Endodermal cell (in vitro differentiated cells): ENCODE measurements at places on chromosomes 12 and 14. TPM values are rescaled to one million over a fixed set of nuclear protein-coding genes. Genes with fewer than 3 reads are reported as not detected.

GRCh38 chr14:68633131-68633991 is 159.5 kb downstream of the ZFP36L1 start:
- H3K27ac ChIP-seq: peak overlapping the region; percentile 6
- peaks cover 6% of the 10 kb centered on the region for H3K4me1 ChIP-seq
- no peaks in the 10 kb centered on the region for H3K36me3 ChIP-seq
- peak; percentile 30 for DNase-seq
- H3K4me3 ChIP-seq: no peak overlapping the region

Gene ALDH1L2
- total RNA-seq: 0.22 and 0.23 TPM in 2 replicates

Gene DLK1
- total RNA-seq: 67.1 and 78.3 TPM in 2 replicates

DNA sequence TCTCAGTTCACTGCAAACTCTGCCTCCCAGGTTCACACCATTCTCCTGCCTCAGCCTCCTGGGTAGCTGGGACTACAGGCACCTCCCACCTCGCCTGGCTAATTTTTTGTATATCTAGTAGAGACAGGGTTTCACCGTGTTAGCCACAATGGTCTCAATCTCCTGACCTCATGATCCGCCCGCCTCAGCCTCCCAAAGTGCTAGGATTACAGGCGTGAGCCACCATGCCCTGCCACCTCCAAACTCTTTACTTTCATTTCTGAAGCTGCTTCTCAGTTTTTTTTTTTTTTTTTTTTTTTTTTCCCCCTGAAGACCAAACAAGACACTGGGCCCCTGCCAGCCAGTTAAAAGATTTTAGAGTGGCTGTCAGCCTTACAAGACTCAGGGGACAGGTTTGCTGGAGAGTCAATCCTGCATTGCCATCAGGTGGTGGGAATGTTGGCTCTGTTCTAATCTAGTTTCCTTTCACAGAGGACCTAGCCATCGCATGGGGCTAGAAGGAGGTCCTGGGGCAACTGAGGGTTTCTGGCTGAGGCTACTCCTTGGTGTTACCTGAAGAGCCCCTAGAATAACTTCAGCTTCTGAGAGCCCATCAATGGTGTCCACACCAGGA is 37.4 kb upstream of the HIGD1C start:
- no peaks in the 10 kb centered on the region for H3K36me3 ChIP-seq
- no peaks in the 10 kb centered on the region for H3K27me3 ChIP-seq
- DNase-seq: no peak
- no peak overlapping the region for H3K27ac ChIP-seq

GRCh38 chr12:18805516-18806248 is 67.8 kb downstream of the CAPZA3 start:
- H3K36me3 ChIP-seq: no peaks in the 10 kb centered on the region
- no peaks in the 10 kb centered on the region for H3K4me1 ChIP-seq
- no peaks in the 10 kb centered on the region for H3K27me3 ChIP-seq
- H3K27ac ChIP-seq: no peak overlapping the region

GRCh38 chr12:50057896-50058670 is 687 bp downstream of the ASIC1 start:
- no peak for DNase-seq
- H3K27me3 ChIP-seq: peaks cover 75% of the 10 kb centered on the region
- H3K4me3 ChIP-seq: peak overlapping the region; percentile 49
- no peak overlapping the region for H3K27ac ChIP-seq

DNA sequence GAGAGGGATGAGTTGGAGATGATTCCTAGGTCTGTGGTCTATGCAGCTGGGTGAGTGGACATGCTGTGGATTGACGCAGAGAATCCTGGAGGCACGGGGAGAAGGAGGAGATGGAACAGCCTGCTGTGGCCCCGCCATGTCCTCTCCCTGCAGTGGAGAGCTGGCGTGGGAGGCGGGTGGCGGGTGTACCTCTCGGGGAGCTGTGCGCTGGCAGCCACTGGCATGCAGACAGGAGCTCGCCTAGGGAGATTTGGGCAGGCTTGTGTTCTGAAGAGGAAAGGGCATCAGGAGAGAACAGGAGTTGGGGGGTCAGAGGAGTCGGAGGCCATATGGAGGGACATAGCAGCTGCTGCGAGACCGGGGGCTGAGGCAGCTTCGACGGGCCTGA is 56.1 kb downstream of the TECPR2 start:
- DNase-seq: no peak
- H3K36me3 ChIP-seq: peaks cover 12% of the 10 kb centered on the region
- H3K4me3 ChIP-seq: no peak overlapping the region
- H3K27me3 ChIP-seq: no peaks in the 10 kb centered on the region

Gene TMEM19
- 11.5 to 20.5 TPM (median 12.7 TPM) in 3 replicates for total RNA-seq

DNA sequence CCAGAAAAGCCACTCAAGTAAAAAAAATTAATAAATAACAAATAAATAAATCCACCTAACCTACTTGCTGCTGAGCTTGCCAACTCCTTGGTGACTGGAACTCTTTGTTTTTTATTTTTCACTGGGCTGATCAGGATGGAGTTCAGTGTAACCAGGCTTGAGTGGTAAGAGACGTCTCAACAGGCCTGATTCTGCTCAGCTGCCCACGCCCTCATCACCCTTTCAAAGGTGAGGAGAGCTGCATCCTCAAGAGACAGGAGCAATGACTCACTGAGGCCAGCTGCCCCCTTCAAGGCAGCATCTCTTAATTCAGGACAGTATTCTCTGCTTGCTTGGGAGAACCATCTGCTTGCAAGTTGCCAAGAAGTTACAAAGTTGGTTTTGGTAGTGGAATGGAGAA is 111.9 kb upstream of the CPM start:
- H3K4me1 ChIP-seq: no peaks in the 10 kb centered on the region
- DNase-seq: no peak
- no peak overlapping the region for H3K4me3 ChIP-seq

DNA sequence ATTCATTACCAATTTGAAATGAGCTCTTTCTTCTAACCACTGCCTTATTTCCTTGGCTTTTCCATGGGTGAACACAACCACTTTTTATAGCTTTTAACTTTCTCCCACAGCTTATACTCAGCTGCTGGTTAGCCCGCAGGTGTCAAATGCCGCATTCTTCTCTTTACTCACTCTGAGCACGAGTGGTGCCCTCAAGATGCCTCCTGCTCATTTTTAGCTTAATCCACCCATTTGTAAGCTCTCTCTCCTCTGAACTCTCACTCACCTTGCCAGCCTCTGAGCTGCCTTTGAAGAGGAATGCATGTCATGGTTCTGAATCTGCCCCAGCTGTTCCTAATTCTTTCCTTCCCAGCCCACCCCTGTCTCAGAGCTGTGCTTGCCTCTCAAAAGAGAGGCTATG is 449.4 kb upstream of the PRICKLE1 start:
- no peaks in the 10 kb centered on the region for H3K27me3 ChIP-seq
- no peaks in the 10 kb centered on the region for H3K4me1 ChIP-seq
- H3K27ac ChIP-seq: no peak overlapping the region
- DNase-seq: no peak

- H3K4me3 ChIP-seq: no peak overlapping the region
- H3K36me3 ChIP-seq: no peaks in the 10 kb centered on the region
- peaks cover 10% of the 10 kb centered on the region for H3K4me1 ChIP-seq
- no peaks in the 10 kb centered on the region for H3K27me3 ChIP-seq
These were observed 407.3 kb upstream of the FLRT2 start for GRCh38 chr14:85122690-85123089.

- H3K4me1 ChIP-seq: no peaks in the 10 kb centered on the region
- no peaks in the 10 kb centered on the region for H3K27me3 ChIP-seq
- H3K4me3 ChIP-seq: no peak overlapping the region
- H3K27ac ChIP-seq: no peak overlapping the region
These were observed 8.0 kb upstream of the PGAM5 start for GRCh38 chr12:132702640-132703039.

Gene DDX47
- 154 TPM in 2 replicates for total RNA-seq

DNA sequence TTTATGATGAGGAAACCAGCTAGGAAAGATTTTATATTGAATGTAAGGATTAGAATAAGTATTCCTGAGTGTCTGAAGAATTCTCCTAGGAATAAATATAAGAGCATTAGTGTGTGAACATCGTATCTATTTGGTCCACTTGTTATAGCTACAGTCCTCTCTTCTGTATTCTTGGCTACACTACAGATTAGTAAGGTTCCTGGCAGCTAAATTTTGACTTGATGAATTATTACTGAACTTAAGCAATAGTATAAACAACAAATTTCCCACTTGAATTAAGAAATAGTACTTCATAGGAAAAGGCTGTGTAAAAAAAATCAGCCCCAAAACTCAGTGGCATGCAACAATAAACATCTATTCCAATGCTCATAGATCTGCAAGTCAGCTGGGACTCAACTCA is 138.4 kb upstream of the G2E3 start:
- DNase-seq: no peak
- H3K36me3 ChIP-seq: no peaks in the 10 kb centered on the region
- no peaks in the 10 kb centered on the region for H3K27me3 ChIP-seq
- no peaks in the 10 kb centered on the region for H3K4me1 ChIP-seq

DNA sequence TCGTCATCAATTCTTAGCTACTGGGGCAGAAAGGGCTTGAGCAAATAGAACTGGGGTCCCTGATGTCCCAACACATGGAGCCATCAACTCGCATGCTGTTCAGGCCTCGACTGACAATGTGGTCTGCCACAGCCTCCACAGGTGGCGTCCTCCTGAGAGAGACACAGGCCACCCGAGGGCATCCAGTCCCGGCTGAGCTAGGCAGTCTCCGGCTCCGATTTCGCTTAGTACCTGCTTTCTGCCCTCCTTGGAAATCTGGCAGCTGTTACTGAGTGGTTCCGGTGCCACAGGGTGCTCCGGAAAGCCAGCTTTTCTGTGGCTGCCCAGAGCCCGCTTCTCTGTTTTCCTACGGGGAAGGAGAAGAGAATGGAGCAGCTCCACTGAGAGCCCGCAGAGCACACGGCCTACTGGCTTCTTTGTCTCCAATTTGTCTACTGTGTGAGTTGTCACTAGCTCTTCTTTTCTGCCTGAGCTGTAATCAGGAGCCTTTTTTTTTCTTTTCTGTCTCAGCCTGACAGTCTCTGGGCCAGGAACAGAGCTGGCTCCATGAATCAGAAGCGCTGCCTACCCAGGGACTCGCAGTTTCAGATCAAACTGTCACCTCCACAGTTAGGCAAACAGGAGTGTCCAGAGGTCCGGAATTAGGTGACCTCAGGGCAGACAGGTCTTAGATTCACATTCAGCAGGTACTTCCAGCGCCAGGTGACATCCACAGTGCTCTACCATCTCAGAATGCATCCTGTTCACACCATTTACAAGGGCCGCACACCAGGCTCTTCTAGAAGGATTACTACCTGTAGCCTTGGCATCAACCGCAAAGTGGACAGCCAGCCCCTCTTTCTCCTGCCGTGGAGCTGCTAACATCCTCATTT is 73.3 kb downstream of the MOK start:
- H3K4me1 ChIP-seq: peaks cover 8% of the 10 kb centered on the region
- no peaks in the 10 kb centered on the region for H3K27me3 ChIP-seq
- H3K36me3 ChIP-seq: peaks cover 10% of the 10 kb centered on the region
- H3K4me3 ChIP-seq: no peak overlapping the region

DNA sequence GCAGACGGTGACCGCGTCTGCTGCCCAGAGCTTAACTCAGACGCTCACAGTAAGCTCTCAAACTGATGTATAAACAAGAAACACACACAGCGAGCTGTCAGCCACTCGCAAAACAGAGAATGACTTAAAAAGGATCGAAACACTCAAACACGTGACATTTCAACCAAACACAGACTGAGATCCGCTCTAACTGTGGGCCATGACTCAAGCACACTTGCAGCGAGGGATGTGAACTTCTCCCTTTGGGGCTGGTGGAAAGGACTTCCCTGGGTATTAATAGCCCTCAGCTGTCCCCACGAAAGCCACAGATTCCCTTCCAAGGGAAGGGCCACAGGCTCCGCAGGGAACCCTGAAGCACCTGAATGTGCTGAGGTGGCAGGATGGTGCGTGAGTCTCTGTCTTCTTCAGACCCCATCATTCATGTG is 29.1 kb downstream of the CCDC88C start:
- H3K27ac ChIP-seq: no peak overlapping the region
- no peak overlapping the region for H3K4me3 ChIP-seq
- H3K36me3 ChIP-seq: no peaks in the 10 kb centered on the region
- no peaks in the 10 kb centered on the region for H3K27me3 ChIP-seq
- H3K4me1 ChIP-seq: peaks cover 15% of the 10 kb centered on the region
- no peak for DNase-seq

DNA sequence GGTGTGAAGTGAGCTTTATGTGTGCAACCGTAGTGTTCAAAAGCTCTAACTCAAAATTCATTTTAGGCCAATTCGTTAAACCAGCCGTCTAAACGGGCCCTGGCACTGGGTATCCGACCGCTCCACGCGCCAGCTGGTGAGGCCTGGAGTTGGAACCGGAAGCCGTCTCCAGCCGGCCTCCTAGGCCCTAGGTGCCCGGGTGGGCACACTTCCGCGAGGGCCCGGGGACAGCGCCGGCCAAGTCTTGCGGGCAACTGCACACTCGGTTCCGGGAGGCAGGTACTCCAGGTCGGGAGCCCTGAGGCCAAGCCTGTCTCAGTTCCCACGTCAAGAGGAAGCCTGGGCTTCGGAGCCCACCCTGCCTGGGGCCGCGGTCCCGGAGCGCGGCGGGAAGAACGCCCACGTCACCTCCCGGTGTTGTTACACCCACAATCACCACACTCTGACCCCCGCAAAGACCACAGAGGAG is 16.2 kb downstream of the OTX2 start:
- no peaks in the 10 kb centered on the region for H3K27me3 ChIP-seq
- peaks cover 19% of the 10 kb centered on the region for H3K4me1 ChIP-seq
- no peak overlapping the region for H3K4me3 ChIP-seq
- no peak overlapping the region for H3K27ac ChIP-seq
- peak; percentile 83 for DNase-seq

Gene IRAK4
- total RNA-seq: 7.3 to 9.2 TPM (median 9.1 TPM) in 3 replicates

DNA sequence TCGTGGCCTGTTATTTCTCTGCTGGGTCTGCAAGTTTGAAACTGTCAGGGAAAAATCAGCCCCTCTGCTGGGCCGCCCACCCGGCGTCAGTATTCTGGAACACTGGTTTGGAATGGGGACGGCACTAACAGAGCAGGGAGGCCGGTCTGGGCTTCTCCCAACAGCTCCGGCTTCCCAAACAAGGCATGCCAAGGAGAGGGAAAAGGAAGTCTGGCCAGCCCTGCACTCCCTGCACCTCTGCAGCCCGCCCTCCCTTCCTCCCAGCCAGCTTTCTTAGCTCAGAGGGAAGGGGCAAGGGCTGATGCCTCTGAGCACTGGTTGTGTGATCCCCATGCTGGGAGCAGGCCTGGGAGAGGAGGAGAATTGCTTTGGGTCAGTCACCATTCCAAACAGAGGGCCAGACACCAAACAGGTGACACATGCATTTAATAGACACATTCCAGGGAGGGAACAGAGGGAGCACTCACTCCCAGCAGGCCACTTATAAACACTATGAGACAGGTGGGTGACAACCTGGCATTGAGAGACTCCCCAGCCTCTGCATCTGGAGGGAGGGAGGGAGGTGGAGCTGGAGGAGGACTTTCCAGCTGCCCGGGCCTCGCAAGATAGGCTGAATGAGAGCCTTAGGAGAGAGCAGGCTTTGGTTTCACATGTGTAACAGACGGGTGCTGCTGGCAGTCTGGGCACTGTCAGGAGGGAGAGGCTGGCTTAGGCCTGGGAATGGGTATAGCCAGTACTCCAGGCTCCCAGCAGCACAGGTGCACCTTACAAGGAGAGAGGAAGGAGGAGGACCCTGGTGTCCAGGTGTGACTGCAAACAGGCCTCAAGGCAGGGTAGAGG is 10.3 kb downstream of the KRT75 start:
- no peaks in the 10 kb centered on the region for H3K27me3 ChIP-seq
- H3K27ac ChIP-seq: no peak overlapping the region
- H3K36me3 ChIP-seq: no peaks in the 10 kb centered on the region
- DNase-seq: no peak
- H3K4me3 ChIP-seq: no peak overlapping the region

GRCh38 chr14:24605435-24606190 is 3.9 kb downstream of the GZMH start:
- H3K4me3 ChIP-seq: no peak overlapping the region
- H3K27ac ChIP-seq: no peak overlapping the region
- no peaks in the 10 kb centered on the region for H3K36me3 ChIP-seq
- DNase-seq: peak; percentile 91
- H3K4me1 ChIP-seq: peaks cover 9% of the 10 kb centered on the region
- no peaks in the 10 kb centered on the region for H3K27me3 ChIP-seq

Gene TPPP2
- 0.70 and 0.73 TPM in 2 replicates for total RNA-seq

Gene SEC23A
- 56.3 and 58.5 TPM in 2 replicates for total RNA-seq

Gene AKAP5
- 1.3 TPM in 2 replicates for total RNA-seq
